HCEC 1CT (cell line): ENCODE measurements at places on chromosomes 12 and 14.

DNA sequence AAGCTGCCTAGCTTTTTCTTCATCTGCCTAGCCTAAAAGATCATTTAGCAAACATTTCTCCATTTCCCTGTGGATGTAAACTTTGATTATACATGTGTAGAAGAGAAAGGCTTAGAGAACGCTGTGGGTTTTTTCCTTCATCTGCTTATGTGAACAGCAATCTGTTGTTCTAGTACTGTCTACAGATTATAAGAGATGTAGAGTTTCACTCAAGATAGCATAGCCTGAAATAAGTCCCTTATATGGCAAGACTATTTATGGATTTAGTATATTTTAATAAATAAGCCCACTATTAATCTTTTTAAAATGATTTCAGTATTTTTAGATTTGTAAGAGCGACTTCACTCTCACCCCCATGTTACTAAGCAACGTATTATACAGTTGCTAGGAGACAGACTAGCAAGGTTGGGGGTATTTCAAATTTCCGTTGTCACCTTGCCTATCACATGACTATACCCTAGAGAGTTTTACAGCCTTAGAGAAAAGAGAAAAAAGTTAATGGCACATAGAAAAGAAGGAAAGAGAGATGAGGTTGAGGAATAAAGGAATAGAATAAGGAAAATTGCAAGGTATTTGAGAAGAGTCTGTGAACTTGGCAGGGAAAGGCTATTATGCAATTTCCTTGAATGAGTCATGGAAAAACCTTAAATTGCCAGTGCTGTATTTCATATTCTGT lies 12.2 kb upstream of the TUBA1A start:
- peak; percentile 76 for DNase-seq

DNA sequence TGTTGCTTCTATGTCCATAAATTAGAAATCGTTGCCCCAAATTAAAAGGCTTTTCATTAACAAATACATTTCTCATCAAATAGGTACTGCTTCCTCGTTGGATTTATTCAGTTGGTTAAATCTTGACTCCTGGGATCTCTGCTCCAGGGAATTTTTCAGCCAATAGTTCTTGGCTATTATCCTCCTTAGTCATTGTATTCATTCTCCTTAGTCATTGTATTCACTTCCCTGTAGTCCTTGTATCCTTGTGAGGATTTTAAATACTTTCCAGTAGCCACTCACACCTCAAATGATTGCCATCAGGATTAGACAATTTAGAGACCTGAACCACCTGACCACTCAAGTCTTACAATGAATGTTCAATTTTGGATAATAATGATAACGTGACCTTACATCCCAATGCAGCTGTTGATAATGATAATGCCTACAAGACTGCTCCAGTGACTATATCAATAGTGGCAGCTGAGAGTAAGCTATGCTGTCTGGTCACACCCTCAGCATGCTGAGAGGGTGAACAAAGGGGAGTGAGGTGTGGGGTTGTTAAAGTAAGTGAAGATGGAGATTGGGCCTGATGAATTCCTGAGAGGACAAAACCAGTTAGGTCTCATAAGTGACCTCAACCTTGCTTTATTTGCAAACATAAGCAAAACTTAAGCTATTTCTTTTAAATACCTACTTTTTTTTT lies 193.7 kb upstream of the RTL1 start:
- DNase-seq = no peak

GRCh38 chr12:127542931-127543330 lies 724.0 kb upstream of the TMEM132C start:
- no peak for DNase-seq

DNA sequence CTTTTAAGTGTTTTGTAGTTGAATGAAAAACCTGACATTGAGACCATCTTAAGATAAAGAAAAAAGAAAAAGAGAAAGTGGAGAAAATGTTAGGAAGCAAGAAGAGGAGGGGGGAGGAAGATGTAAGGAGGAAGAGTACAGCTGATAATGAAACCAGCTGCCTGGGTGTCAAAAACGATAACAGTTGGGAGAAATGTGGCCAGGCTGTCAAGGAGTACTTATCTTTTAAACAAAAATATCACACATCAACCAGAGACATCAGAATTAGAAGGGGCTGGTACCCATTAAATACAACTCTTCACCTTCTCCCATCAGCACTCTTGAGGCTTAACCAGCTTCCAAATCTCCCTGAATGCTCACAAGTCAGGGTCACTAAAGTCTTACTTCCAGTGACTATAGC lies 4.5 kb downstream of the SLC11A2 start:
- no peak for DNase-seq

DNA sequence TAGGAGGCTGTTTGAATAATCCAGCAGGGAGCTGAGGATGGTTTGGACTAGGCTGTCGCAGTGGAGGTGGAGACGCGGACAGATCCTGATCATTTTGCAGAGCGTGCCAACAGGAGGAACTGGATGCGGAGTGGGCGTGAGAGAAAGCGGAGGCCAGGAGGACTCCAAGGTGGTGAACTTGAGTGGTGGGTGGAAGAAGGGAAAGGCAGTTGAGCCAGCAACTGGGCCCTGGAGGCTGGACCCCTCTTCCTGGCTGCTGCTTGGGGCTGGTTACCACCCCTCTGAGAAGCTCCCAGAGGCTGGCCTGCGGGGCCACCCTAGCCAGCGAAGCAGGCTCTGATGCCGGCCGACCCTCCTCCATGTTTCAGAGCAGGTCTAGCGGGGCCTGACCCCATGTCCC lies 56.8 kb upstream of the KCNA1 start:
- DNase-seq = no peak

DNA sequence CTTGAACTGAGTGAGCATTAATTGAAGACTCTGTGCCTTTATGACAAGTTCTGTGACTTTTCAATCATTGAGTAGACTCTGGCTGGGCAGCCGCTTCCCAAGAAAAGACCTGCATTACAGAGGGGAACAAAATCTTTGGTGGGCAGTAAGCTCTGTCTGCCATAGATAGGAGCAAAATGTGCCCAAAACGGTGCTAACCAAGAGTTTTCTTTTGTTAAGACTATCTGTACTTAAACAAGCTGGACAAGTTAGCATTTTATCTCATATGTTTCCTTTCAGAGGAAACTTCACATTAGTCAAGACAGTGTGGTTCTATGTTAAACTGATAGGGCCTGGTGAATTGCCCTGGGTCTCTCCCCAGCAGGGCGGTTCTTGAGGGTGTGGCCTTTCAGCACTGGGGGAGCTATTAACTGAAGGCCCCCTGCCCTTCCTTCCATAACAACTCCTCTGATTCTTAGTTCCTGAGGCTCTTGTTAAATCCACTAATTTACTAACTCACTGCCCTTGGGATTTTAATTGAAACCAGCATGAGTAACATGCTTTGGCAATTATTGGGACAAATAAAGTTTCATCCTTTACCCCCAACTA lies 219.6 kb downstream of the KTN1 start:
- no peak for DNase-seq

DNA sequence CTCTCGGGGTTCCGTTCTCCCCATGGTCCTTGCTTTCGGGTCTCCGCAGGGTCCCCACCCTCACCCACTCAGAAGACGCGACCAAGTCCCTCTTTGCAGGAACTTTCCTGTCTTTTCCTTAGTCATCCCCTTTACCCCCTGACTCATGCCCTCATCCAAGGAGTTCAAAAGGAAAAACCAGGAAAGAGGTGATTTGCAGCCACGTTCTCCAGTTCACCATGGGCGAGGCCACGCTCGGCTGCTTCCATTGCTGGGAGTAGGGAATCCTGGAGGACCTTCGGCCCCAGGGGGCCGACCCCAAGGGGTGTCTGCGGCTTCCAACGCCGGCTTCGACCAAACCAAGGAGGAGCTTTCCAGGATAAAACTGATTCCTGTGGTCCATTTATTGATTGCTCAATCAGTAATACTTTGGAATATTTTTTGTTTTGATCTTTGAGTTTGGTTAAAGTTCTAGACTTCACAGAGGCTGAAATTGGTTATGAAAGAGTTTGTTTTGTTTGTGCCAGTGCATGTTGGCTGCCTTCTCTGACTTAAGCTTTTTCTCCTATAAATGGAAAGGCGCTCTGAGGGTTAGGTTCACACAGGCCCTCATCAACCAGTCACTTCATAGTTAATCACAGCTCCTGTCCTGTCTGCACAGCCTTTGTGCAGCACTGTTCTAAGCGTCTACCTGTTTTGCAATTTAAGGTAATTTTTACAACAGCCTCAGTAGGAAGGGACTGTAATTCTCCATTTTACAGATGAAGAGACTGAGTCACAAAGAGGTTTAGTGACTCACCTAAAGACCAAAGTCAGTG lies 827 bp downstream of the ALDH2 start:
- peak; percentile 46 for DNase-seq

DNA sequence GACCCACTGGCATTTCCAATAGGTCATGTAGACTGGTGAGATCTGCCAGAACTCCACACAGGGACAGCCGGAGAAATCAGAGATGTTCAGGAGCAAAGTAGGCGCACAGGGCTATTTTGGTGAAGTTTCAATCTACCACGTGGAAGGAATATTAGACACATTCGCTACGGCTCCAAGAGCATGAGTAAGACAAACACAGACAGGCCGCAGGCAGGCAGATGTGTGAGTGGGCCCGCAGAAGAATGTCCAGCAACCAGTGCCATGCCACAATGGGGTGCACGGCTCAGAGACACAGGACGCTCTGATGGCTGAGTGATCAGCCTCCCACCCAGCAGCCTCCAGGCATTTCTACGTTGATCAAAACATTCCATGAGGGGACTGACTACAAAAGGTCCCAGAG lies 10.4 kb downstream of the SLC15A4 start:
- no peak for DNase-seq

GRCh38 chr12:19694627-19695026 lies 255.3 kb downstream of the AEBP2 start:
- DNase-seq = no peak

- no peak for DNase-seq
These were observed 3.6 kb downstream of the CCDC85C start for GRCh38 chr14:99600232-99600888.

- DNase-seq = no peak
These were observed 169.5 kb upstream of the DAAM1 start for GRCh38 chr14:59018978-59019377.

DNA sequence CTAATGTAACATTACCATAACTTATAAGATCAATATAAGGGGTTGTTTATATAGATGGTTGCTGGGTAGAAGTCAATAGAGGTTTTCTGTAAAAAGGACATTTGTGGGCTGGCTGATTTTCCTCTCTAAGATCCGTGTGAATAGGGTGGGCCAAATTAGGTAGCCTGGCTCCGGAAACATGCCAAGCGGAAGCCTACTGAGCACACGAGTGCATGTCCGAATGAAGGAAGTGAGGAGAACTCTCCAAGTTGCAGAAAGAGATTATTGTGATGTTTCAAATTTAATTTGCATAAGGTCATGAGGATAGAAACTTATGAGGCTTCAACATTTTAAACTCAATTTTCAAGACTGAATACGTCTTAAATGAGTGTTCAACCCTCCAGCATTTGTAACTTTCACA lies 356.7 kb downstream of the SNAPC1 start:
- DNase-seq = no peak

- DNase-seq = no peak
These were observed 29.9 kb downstream of the JAG2 start for GRCh38 chr14:105138551-105139111.

DNA sequence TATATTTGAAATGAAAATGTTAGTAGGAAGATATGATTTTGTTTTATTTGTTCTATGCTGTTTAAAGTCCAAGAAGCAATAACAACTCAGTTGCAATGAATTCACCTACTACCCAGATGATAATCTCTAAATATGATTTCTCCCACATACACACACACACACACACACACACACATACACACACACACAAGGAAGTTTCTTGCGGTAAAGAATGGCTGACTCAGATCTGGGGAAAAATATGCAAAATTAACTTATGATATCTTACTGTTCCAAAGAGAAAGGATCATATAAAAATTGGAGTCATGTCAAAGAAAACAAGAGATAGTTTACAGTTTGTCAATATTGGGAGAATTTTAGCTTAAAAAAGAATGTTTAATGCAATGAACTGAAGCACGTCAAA lies 456.7 kb downstream of the SLC16A7 start:
- peak; percentile 6 for DNase-seq

GRCh38 chr14:66395300-66395699 lies 90.9 kb upstream of the CCDC196 start:
- no peak for DNase-seq

GRCh38 chr14:69652942-69653684 lies 41.7 kb downstream of the SUSD6 start:
- DNase-seq = no peak

- no peak for DNase-seq
These were observed 13.7 kb downstream of the PIGH start for GRCh38 chr14:67586369-67586768.

DNA sequence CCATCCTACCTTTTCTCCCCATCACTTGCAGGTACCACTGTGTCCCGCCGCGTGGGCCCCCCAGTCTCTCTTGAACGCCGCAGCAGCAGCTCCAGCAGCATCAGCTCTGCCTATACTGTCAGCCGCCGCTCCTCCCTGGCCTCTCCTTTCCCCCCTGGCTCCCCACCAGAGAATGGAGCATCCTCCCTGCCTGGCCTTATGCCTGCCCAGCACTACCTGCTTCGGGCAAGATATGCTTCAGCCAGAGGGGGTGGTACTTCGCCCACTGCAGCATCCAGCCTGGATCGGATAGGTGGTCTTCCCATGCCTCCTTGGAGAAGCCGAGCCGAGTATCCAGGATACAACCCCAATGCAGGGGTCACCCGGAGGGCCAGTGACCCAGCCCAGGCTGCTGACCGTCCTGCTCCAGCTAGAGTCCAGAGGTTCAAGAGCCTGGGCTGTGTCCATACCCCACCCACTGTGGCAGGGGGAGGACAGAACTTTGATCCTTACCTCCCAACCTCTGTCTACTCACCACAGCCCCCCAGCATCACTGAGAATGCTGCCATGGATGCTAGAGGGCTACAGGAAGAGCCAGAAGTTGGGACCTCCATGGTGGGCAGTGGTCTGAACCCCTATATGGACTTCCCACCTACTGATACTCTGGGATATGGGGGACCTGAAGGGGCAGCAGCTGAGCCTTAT lies 9.2 kb downstream of the ARHGAP9 start:
- no peak for DNase-seq

DNA sequence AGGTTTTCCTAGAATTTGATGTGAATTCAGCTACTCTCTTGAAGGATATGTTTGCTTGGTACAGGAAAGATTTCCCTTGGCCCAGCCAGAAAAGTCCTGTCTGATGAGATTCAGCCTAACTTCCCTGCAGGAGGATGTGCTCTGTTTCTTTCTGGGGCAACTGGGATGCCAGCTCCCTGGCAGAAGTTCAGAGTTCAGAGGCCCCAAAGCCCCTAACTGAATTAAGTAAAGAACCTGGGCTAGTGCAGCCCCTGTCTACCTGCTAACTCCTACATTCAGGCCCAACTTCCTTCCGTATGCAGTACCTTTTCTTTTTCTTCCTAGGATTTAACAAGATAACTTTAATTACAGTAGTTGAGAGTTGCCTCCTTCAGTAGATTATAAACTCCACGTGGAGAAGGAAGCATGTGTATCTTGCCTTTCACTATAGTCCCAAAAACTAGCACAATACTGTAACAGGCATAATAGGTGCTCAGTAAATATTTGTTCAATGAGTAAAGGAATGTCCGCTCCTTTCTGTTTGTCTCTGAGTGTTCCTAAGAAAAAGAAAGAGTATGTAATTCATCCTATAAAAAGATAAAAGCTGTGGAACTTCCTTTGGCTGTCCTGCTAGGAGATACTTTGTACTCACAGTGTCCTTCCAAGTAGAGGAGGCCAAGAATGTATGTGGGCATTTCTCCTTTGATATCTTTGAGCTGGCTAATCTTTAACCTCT lies 141.0 kb downstream of the SLC8A3 start:
- no peak for DNase-seq
